ENCODE measurements at places on chromosomes 13 and 19.
A peak's percentile ranks its signal among the peaks of the same experiment; 100 is the strongest.

- no peak for DNase-seq
Measured at GRCh38 chr13:105929505-105929904, 606.0 kb downstream of the EFNB2 start.

DNA sequence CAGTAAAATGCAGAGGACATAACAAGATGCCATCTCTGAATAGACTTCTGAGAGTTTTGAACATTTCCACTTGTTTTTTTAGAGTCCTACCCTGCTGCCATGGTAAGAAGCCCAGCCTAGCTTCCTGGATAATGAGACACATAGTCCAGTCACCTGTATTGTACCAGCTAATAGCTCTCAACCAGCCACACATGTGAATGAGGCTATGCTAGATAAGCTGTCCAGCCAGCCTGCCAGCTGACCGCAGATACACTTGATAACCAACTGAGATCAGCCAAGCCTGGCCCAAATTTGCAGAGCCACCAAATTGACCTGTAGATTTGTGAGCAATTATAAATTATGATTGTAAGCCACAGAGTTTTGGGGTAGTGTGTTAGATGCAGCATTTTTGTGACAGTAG is 10.7 kb downstream of the RFXAP start:
- DNase-seq, result no peak

DNA sequence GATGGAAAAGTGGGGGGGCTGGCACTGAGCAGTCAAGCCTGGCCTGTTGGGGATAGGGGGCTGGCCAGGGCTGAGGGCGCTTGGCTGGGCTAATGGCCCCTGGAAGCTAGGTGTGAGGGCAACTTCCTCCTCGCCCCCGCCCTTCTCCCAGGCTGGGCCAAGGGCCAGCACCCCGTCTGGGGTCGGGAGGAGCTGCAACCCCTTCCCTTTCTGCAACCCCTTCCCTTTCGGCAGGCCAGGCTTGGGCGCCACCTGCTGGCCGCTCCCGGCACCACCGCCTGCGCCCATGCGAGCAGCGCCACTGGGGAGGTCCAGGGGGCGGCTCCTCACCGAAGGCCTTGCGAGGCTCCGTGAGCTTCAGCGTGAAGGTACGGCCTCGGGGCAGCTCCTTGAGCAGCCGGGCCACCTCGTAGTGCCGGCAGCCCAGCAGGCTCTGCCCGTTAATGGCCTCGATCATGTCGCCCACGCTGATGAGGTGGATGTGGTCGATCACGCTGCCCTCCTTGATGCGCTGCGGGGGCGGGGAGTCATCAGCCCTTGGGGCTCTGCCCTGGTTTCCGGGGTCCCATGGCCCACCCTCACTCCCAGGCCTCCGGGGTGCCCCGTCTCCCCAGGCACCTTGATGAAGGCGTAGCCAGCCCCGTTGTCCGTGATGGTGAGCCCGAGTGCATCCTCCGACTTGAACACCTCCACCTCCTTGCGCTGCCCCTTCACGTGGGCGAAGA is 5.0 kb upstream of the PTGER1 start:
- peak; percentile 80 for DNase-seq

DNA sequence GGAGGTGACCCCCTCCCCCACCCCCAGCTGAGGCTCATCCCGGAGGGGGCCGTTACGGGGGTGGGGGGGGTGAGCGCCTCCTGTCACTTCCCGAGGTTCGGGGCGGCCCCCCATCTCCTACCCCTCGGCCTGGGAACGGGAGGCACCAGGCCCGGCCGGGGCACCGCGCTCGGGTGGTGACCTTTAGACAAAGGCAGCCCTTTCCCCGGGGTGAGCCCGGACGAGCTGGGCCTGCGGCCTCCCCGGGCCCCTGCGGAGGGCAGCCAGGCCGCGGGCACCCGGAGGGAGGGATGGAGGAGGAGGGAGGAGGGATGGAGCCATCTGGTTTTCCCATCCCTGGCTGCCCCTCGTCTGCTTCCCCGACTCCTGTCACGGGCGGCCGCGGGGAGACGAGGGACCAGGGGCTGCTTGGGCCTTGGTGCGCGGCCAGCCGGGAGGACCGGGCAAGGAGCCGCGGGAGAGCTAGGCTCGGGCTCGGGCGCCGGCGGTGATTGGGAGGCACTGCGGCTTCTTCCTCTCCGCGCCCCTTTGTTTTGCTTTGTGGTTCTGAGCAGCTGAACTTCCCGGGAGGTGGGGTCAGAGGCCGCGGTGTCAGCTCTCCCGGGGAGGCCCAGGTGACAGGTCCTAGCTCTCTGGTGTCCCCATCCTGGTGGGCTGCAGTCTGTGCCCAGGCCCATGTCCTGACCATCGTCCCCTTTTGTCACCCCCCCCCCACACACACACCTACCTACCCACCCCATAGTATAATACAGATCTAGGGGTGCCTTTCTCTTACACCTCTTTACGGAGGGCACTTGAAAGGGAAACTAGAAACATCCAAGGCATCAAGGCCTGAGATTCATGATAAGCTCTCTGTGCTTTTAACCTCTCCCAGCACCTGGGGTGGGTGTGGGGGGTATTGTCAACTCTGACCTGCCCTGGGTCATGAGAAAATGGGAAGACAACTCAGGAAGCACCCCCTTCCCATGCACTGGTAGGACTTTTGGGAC is 1.3 kb downstream of the BICRA start:
- no peak for DNase-seq

DNA sequence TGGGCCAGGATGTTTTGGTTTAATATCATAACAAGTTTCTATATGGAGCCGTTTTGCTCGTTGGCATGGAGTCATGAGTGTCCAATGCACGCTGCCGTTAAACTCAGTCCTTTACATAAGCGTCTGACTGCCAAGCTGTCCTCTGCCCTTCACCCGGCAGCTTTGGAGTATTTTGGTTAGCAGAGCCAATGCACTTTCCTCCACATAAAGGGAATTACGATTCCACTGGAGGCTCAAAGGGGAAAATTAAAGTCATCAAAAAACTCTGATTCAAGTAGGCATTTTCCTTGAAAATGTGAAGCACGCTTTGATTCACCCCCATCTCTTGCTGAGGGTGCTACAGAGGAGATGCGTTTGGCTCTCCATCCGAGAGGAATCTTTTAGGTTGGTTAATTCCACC is 144.4 kb upstream of the ARGLU1 start:
- DNase-seq, result no peak

DNA sequence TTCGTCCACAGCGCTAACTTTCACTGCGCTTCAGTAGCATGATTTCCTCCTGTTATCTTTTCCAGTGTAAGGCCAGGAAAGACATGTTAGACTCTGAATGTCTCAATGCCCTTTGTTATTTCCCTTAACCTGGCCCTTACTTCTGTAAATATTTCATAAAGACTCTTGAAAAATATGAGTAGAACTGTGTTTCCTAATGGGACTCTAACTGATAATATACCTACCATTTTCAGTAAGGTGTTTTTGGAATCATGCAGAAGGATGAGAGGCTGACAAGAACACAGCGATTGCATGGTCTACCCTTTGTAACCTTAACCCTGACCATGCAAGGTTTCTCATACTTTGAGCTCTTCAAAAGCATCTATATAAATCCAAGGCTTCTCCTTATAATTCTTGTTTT is 550.1 kb downstream of the SLITRK6 start:
- DNase-seq, result no peak

DNA sequence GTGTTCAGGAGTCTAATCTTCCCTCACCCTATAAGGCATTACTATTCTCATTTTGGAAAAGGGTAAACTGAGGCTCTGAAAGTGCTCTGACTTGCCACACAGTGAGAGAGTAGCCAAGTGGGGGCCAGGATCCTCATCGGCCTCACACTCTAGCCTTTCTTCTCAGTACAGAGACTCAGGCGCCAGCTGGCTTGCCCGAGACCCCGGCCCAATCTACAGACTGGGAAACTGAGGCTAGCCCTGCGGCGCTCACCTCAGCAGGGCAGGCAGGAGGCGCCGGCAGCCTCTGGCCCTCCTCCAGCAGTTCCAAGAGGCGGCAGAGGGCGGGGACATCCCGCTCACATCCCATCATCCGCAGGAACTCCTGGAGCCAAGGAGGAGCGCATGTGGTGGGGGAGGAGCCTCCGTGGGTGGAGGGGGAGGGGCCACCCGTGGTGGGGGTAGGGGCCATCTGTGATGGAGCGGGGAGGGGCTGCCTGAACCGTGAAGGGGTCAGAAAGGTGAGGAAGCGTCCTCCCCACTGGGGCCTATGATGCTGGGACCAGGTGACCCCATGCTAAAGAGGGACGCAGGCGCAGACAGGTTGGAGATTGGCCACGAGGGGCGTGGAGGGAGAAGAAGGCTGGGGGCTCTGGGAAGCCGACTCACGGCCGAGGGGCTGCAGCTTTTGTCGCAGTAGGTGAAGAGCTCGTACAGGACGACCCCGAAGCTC is 8.7 kb upstream of the INSL3 start:
- no peak for DNase-seq

DNA sequence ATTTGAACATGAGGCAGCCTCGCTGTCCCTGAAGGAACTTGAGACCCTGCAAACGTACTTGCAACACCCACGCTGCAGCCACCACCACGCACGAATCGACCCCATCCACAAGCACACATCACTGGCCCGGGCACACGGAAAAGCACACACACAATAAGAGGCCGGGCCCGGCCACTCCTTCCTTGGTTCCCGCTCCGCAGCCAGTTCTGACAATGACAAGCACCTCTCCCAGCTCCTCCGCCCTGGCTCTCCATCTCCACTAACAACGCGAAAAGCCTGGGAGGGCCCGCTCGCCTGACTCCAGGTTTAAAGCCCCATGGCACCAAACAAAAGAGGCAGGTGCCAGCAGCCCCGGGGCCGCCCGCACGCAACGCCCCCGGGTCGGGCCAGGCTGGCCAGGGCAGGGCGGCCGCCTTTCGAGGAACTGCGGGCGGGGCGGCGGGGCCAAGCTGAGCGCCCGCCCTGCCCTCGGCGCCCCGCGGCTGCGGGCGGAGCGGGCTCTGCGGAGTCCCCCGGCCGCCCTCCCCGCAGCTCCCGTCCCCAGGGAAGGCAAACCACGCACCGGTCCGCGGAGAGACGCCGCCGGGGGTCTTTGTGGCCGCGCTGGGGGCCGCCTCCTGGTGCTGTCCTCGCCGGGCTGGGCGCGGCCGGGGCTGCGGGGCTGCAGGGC is 495 bp downstream of the DCLK1 start:
- DNase-seq, result no peak

DNA sequence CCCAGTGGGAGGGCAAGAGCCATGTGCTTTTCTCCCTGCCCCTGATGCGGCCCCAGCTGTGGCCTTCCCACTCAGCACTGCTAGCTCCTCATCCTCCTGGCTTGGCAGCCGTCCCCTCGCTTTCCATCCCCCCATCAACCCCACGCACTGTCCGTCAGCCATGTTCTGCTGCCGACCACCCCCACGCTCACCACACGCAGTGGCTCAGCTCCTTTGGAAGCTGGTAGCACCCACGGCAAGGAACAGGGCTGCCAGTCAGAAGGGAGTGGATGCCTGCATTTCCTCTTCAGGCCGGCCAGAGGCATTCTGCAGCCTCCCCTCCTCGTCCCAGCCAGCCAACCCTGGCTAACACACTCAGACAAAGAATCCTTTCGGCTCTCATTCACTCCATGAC is 6.3 kb downstream of the CALM3 start:
- DNase-seq, result no peak

GRCh38 chr13:30898070-30898469 is 8.0 kb upstream of the MEDAG start:
- DNase-seq, result no peak

- DNase-seq, result no peak
Measured at GRCh38 chr19:38730731-38731589, 13.3 kb downstream of the CAPN12 start.

- DNase-seq, result no peak
Measured at GRCh38 chr19:10353793-10354391, 14.5 kb upstream of the ICAM3 start.

- DNase-seq, result no peak
Measured at GRCh38 chr19:6267552-6268381, 12.0 kb downstream of the MLLT1 start.

DNA sequence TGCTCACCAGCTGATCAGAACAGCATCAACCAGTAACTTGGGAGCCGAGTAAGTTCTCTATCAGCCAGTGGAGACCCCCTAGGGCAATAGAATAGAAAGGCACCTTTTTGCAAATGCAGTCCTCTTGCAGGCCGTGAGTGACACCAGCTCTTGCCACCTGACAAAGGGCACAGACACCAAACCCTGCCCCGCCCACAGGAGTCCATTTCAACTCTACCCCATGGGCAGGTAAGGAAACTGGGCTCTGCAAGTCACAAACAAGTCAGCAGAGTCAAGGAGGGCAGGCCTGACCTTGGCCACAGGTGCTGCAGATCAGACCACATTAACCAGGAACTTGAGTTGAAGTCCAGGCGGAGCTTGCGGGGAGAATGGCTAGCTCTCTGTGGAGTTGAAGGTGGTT is 77.4 kb upstream of the SPATA13 start:
- no peak for DNase-seq

DNA sequence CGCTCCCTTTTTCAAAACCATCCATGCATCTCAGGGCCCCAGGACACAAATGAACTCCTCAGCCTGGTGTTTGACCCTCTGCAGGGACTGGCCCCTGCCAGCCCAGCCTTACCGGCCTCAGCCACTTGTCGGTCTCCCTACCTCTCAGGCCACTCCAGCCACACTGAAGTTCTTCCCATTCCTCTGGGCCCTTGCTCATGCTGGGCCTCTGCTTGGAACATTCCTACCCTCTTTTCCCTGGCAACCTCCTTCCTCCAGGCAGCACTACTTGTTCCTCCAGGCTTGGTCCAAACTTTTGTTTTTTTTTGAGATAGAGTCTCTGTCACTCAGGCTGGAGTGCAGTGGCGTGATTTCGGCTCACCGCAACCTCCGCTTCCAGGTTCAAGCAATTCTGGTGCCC is 7.6 kb upstream of the EGLN2 start:
- no peak for DNase-seq

DNA sequence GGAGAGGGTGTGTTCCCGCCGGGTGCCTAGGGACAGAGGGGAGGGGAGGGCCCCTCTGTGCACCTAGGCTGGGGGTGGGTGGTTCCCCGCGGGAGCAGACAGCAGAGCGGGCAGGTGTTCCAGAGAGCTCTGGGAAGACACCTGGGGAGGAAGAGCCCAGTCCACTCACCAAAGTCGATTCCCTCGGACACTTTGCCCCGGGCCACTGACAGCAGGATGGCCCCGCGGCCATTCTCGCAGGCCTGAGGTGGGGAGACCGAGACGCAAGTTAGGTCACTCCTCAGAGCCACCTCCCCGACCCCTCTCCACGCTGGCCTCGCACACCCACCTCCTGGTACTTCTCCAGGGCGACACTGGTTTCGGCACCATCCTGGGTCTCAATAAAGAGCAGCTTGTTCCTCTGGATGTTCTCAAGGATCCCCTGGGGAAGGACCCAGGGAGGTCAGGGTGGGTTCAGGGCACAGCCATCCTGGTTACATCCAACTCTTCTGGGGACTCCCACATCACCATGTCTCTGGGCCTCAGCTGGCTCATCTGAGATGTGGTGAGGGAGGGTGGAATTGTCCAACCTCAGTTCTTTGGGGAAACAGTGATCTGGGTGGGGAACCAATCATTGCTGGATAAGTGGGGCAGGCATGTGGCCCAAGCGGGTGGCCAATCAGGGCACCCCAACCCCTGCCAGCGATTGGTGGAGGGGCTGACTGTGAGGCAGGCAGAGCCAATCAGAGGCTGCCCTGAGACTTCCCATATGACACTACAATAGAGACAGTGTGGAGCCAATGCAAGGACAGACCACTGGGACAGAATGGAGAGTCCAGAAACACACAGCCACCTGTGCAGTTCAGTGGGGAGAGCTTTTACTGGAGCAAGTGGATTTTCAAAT is 12.6 kb downstream of the KLC3 start:
- DNase-seq, result no peak

GRCh38 chr19:44974857-44975256 is 19.7 kb downstream of the CLPTM1 start:
- DNase-seq, result no peak

Measured in HuH-7 (cell line).